ENCODE measurements at places on chromosomes 4 and X.
A peak's percentile ranks its signal among the peaks of the same experiment; 100 is the strongest.

DNA sequence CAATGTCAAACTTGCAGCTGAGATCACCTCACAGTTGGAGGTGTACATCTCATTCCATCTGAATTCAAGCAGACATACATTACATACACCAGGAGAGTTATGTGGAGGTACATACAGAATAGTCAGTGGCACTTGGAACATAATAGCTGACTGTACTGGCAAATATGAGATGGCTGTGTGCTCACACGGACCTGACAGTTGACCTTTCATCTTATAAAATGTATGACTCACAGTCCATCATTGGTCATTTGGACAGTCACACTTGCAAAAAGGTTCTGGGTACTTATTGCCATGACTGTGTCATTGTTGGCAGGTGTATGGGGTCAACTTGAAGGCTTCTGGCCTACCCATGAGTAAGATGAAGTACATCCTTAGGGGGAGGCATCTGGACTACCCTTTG lies 88.6 kb upstream of the WDR1 start:
- DNase-seq = no peak

GRCh38 chr4:113080050-113080449 lies 30.6 kb downstream of the ANK2 start:
- no peak for DNase-seq

DNA sequence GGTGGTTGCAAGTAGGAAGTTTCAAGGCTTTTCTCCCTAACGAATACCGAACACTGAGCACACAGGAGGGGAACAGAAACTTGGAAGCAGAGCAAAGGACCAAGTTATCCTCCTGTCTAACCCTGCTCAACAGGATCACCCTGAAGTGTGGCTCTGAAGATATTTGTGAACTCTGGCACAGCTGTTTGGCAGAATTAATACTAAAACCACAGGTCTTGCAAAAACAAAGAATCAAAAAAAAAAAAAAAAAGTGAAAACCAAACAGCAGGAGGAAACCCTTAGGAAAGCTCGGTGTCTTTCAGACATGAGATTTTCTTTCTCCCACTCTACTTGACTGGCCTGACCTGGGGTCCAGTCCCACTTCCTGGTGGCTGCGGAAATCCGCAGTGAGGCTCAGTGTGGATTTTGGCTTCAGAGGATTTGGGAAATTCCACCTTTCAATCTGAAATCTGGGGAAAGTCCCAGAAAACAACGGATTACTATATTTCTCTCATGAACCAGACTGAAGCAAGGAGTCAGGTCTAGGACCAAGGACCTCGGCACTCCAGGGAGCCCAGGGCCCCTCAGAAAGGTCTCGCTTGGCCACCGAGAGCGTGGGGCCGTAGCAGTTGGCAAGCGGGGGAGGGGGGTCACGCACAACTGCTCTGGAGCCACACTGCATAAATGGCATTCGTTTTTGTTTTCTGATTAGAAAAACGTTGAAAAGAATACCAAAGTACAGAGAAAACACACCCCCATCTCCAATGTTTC lies 867 bp downstream of the TIFA start:
- DNase-seq = no peak

- no peak for DNase-seq
These were observed 53.1 kb downstream of the CCNI start for GRCh38 chr4:77022560-77023179.

- DNase-seq = no peak
These were observed 1897.8 kb upstream of the PCDH10 start for GRCh38 chr4:131251321-131251720.

GRCh38 chr4:52091801-52092200 lies 40.7 kb downstream of the SPATA18 start:
- no peak for DNase-seq

GRCh38 chrX:4844376-4844775 lies 1130.9 kb upstream of the PRKX start:
- no peak for DNase-seq

- DNase-seq = no peak
These were observed 76.4 kb downstream of the JAKMIP1 start for GRCh38 chr4:6123976-6124375.

- DNase-seq = peak; percentile 18
These were observed 4.9 kb upstream of the ZNF81 start for GRCh38 chrX:47831788-47832187.

GRCh38 chrX:104712515-104712914 lies 146.5 kb downstream of the IL1RAPL2 start:
- DNase-seq = no peak

DNA sequence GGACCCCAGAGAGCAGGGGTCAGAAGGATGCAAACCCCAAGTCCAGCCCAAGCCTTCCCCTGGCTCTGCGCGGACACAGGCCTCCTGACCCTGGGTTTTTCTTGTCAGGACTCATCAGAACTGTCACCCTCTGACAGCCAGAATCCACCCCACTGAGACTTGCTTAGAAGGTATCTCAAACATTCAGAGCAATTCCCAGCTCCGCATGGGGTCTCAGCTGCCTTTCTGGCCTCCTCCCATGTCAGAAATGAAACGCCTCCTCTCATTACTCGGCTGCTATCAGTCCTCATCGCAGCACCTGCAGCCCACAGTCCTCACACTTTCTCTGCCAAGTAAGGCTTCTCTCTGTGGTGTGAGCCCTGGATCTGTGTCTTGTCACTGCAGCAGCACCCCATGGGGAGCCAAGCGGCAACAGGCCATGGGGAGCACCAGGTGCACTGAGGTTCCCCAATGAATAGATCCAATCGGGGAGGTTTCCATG lies 97.8 kb downstream of the WFS1 start:
- DNase-seq = no peak

DNA sequence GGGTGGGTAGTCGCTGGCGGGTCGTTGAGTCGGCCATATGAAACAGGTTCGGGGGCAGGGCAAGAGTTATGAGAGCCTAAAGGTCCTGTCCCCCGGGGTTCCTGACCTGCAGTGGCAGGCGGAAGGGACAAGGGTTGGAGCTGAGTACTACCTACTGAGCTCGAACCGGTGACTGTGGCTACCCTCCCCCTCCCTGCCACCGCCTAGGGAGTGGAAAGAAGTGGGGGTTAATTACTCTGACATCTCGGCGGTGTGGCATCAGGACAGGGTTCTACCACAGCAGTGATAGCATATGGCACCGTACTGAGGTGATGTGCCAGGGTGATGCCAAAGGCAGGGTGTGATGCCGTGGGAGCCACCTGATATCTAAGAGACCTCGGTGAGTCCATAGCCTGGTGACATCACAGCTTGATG lies 307 bp downstream of the ATG4A start:
- DNase-seq = peak; percentile 1

DNA sequence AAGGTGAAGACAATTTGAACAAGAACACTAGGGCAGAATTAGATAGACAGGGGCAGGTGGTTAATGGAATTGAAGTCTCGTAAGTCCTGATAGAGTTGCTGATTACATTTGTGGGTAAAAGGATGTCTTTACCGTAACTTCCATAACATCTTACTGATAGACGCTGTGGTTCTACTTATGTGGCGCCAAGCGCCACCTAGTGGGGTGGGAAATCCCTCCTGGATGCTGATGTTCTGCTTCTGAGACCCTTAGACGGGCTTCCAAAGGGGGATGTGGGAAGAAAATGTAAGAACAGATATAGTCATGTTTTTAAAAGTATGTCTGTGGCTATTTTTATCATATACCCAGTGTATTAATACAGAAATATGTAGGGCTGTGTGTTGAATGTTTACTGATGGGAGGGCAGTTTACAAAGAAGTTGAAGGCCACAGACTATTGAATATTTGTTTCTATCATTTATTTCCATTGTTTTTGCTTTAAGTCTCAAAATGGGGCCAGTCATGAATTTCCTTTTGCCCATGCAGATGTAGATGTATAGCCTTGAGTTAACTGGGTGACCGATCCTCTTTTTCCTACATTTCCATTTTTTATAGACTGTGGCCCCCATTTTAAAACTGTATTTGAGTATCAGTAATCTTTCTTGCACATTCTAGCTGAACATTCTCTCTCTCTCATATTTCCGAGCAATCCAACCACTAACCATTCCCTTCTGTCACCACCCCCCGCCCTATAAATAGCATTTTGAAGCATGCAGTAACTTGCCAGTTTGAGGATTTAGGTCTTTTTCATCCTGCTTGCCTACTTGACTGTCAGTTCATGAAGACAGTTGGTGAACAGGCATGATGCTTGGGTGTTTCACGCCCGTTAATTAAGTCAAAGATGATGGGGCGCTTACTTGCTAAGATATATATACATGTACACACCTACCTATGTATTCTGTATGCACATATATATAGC lies 12.1 kb upstream of the TLR8 start:
- DNase-seq = no peak

GRCh38 chr4:132334081-132334480 lies 815.0 kb upstream of the PCDH10 start:
- DNase-seq = no peak

GRCh38 chrX:124338733-124339514 lies 6.5 kb downstream of the TEX13D start:
- no peak for DNase-seq

- no peak for DNase-seq
These were observed 34.3 kb upstream of the GUCY1A1 start for GRCh38 chr4:155632310-155632840.

- DNase-seq = no peak
These were observed 115.0 kb upstream of the INPP4B start for GRCh38 chr4:142960867-142961644.

DNA sequence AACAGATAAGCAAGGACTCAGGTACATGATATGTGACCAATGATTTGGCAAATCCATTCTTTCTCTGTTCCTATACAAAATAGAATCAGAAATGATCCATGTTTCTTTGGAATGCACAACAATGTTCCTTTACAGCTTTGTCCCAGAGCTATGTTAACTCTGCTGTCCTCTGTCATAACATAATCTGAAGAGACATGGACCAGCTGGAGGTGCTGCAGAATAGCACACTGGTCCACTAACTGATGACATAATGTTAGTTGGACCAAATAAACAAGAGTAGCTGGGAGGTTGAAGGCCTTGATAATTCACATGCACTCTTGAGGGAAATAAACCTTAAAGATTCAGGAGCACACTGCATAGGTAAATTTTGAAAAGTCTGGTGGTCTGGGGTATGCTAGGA lies 23.0 kb upstream of the DHX15 start:
- no peak for DNase-seq

- no peak for DNase-seq
These were observed 128.2 kb downstream of the ASMT start for GRCh38 chrX:1743105-1743504.

DNA sequence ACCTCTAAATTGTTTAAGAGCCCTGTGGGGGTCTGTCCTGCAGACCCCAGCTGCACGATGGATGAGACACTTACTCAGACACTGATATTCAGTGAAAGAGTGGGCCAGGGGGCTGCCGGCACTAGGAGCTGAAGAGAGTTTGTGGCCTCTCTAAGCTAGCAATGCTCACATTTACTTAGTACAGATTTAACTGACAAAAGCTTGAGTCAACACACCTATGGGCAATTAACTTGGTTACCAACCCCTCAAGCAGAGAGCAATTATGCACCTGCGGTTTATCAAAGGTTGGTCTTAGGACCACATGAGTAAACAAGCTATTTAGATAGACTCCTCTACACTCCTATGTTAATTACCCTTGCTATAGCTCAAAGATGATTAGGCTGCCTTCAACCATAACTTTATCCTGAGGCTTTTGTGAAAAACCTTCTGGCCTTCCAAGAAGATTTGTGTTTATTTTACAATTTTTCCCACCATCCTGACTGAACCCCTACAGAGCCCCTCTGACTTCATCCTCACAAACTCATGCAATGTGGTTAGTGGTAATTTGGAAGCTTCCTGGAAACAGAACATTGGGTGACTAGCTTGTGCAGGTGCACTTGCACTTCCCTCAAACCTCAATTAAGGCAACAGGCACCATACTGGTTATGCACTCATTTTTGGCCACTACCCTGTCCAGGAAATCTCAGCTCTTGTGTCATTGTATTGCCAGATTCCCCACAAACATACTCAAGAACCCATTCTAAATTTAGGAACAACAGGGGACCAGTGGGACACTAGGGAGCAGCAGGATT lies 234.4 kb upstream of the ITM2A start:
- DNase-seq = no peak

- DNase-seq = no peak
These were observed 90.9 kb downstream of the HNRNPD start for GRCh38 chr4:82282875-82283274.

DNA sequence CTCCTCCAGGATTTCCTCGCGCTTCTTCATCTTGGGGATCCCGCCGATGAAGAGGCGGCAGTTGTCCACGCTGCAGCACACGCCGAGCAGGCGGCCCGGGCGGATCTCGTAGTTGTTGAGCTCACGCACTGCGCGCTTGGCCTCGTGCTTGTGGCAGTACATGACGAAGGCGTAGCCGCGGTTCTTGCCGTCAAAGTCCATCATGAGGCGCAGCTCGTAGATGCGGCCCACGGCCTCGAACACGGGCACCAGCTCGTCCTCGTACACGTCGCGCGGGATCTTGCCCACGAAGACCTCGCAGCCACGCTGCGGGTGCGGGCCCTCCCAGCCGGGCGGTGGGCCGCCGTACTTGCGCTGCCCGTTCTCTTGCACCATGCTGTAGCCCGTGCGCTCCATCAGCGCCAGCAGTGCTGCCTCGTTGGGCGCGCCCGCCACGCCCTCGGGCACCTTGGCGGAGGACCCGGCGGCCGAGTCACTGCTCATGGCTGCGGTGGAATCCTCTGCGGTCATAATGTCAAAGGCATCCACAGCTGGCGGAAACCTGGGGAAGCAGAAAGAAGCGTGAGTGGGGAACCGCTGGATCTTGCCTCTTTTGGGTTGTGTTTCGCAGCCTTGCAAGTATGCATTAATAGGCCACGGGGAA lies 103.4 kb downstream of the CHRNA9 start:
- no peak for DNase-seq

GRCh38 chr4:113678641-113679040 lies 82.9 kb downstream of the CAMK2D start:
- DNase-seq = no peak

DNA sequence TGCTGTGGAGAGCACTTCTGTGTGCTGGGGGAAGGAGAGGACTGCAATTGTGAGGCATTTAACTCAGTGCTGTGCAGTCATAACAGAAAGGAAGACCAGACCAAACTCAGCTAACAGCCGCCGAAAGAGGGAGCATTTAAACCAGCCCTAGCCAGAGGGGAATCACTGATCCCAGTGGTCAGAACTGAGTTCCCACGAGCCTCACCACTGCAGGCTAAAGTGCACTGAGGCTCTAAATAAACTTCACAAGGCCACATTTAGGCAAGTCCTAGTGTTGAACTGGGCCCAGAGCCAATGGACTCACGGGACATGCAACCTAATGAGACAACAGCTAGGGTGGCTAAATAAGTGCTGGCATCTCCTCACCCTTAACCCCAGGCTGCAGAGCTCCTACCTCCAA lies 20.4 kb downstream of the IQCM start:
- DNase-seq = no peak

DNA sequence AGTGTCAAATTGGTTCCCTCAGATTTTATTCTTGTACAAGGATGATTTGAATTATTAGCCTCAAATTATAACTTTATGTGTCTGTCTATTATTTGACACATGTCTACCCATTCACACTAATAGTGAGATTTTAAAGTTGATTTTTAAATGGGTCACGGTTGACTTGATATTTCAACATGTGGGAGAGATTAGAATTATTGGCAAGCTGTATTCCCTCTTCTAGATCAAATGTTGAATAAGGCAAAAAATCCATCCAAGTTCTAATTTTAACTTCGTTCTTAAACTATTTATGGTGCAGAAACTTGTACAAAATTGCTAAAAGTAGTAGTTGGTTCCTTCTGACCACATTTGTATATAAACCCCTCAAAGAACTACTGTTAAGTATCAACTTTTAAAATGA lies 1498.0 kb downstream of the STIM2 start:
- DNase-seq = no peak

Measured in stimulated activated CD4-positive, alpha-beta T cell treated with anti-CD3 and anti-CD28 coated beads, Interleukin-12 subunit alpha, Interleukin-12 subunit beta, amount 100 ng/mL, for 48 hours (primary cell).